Upper lobe of left lung (tissue), 6 donors: ENCODE measurements at places on chromosomes 2 and 18. TPM values are rescaled to one million over a fixed set of nuclear protein-coding genes. Genes with fewer than 3 reads are reported as not detected.

DNA sequence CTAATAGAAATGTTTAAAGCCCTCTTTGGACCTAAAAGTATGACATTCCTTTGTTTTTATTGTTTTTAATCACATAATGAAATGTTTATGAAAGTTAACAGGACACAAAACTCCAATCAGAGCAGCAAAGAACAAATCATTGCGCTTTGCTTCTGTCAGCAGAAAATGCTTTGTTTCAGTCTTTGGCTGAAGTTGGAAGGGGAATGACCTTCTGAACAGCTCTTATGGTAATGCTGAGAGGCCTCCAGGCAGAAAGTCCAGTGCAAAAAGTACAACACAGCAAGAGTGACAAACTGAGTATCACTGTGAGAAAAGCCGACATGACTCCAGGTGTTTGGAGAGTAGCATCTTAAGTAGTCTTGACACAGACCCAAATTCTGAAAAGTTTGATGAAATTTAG, 147.7 kb upstream of the SP5 start:
- DNase-seq = no peak

TFCP2L1 gene
- total RNA-seq = 37.7 TPM

GRCh38 chr2:157032017-157032416, 225.5 kb upstream of the GALNT5 start:
- DNase-seq = no peak

VWA3B gene
- 0.72 TPM for total RNA-seq

DNA sequence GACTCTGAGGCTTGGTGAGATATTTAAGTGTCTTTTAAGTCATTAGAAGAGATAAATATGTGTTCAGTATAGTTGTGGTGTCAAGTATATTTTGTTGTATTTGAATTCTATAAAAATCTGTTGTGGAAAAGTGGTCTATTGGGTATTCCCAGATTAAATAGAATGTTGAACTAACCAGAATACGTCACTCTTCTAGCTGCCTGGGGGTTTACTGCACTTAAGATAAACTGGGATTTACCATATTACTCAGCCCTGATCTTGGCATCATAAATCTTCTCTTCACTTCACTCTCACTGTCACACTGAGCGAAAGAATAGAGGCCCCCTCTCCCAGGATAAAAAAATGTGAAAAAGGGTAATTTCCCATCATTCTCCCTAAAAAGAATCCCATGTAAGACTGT, 129.8 kb downstream of the BCL2 start:
- no peak for DNase-seq
